ENCODE measurements at places on chromosomes 2 and 18.

DNA sequence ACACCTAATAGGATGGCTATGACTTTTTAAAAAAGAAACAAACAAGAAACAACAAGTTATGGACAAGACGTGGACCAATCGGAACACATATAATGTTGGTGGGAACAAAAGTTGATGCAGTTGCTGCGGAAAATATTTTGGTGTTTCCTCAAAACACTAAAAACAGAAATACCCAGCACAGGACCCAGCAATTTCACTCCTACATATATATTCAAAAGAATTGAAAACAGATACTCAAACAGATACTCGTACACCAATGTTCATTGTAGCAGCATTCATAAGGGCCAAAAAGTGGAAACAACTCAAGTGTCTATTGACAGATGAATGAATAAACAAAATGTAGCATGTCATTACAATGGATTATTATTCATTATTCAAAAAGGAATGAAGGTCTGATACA, 12.1 kb downstream of the CCDC141 start:
- no peak for DNase-seq

- DNase-seq = no peak
Observed at GRCh38 chr2:45570671-45571334, 40.3 kb downstream of the SRBD1 start.

DNA sequence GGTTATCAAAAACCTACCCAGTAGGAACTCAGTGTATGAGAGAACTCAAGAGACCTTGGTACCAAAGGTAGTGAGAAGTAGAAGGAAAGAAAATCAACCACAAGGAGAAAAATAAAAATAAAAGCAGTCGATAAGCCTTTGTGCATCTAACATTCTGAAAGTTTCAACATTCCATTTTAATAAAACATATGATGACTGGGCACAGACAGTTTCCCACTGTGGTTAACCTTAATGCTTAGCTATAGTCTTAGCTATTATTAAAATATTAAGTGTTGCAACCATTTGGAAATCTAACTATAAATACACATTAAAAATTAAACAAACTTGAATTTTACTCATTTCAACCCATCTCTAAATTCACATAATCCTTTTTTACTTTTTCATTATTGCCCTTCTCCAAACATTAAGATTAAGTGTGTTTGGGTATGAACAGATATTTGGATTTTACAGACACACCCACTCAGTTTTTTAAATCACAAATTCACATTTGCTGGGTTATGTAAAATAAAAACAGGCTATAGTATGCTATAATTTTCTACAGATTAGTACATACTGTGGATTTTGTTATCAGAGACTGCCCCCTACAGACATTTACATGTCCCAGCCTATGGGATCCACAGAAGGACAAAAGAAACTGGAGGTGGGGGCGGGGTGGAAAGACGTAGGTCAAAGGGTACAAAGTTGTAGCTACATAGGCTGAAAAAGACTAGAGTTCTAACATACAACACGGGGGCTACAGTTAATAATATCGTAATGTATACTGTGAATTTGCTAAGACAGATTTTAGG, 32.8 kb downstream of the SRBD1 start:
- DNase-seq = peak; percentile 21

- no peak for DNase-seq
Observed at GRCh38 chr2:190835303-190835930, 45.2 kb upstream of the GLS start.

GRCh38 chr2:241983571-241984270, 114.2 kb downstream of the RTP5 start:
- DNase-seq = no peak

- no peak for DNase-seq
Observed at GRCh38 chr2:239756790-239757760, 268.1 kb downstream of the NDUFA10 start.

GRCh38 chr2:215940645-215941184, 72.6 kb downstream of the MREG start:
- DNase-seq = no peak

DNA sequence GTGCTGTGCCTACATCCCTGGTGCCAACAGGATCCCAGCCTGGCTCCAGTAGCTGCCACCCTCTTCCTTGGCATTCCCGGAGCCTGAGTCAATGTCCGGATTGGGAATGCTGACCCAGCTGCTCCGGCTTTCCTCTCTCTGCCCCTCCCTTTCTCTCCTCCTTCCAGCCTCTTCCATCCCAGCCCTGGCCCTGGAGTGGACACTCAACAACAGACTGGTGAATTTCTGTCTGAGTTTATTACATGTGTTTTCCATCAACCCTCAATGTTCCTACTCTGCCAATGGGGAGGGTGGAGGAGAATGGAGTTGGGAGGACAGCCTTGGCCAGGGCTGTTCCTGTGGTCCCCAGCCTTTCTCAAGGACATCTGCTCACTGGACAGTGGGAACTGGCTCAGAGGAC, 917 bp upstream of the PRKAG3 start:
- no peak for DNase-seq

DNA sequence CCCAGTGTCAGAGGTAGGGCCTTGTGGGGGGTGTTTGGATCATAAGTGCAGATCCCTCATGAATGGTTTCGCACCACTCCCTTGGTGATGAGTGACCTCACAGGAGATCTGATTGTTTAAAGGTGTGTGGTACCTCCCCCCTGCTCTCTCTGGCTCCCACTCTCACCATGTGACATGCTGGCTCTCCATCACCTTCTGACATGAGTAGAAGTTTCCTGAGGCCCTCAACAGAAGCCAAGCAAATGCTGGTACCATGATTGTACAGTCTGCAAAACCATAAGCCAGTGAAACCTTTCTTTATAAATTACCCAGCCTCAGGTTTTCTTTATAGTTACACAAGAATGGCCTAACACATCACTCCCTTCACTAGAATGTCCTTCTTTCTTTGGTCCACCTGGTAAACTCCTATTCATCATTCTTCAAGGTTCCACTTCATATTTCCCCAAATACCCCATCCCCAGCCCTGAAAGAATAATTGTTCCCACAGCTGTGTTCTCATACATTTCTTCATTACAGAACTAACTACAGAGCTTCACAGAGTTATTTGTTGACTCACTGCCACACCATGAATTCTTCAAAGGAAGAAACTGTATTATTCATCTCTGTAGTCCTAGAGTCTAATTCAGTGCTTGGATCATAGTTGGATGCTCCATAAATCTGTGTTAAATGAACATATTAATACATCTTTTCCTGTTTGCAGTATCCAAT, 81.2 kb upstream of the STK17B start:
- no peak for DNase-seq

- no peak for DNase-seq
Observed at GRCh38 chr2:207253666-207254345, 88.1 kb upstream of the KLF7 start.

DNA sequence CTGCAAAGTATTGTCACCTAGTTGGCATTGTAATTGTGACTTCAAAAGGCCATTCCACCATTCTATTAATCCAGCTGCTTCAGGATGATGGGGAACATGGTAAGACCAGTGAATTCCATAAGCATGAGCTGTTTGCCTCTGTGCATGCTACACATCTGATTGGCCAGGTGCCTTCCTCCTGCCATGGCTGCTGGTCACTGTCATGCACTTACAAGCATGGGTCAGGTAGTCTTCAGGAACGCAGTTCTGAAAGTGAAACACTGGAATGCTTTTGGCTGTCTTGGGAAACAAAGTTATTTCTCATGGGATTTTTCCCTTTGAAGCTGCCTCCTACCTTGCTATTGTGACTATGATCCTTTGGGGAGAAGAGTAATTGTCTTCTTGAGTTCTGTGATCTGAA, 267.6 kb downstream of the GBX2 start:
- no peak for DNase-seq

- DNase-seq = no peak
Observed at GRCh38 chr2:168089200-168089599, 158.2 kb downstream of the STK39 start.

DNA sequence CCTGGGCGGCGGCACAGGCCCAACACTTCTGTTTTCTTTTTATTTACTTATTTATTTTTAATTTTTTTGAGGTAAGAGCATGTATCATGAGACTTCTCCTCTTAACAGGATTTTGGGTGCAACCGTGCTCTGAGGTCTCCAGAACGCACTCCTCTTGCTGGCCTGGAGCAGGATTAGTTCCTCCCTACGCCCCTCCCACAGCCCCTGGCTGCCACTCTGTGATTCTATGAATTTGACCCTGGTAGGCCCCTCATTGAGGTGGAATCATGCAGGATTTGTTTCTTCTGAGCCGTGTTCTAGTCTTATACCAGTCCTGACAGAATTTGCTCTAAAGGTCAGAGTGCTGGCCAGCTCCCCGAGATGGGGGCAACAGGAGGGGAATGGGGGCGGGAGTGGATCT, 106.5 kb upstream of the HS6ST1 start:
- DNase-seq = no peak

DNA sequence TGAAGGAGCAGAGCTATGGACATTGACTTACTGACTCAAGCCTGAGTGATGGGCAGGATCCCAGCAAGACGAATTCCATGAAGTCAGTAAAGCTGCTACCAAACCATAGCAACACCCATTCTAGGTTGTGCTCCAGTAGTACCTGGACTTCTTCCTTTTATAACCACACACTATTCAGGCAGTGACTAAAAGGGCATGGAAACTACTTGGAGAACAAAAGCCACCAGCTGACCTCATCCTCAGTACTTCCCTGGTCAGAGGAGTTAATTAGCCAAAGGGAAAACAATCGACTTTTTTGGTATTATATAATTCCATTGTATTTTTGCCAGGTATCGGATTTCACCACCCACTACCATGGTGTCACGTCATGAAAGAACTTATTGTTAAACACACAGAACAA, 237.1 kb downstream of the TTC32 start:
- no peak for DNase-seq

DNA sequence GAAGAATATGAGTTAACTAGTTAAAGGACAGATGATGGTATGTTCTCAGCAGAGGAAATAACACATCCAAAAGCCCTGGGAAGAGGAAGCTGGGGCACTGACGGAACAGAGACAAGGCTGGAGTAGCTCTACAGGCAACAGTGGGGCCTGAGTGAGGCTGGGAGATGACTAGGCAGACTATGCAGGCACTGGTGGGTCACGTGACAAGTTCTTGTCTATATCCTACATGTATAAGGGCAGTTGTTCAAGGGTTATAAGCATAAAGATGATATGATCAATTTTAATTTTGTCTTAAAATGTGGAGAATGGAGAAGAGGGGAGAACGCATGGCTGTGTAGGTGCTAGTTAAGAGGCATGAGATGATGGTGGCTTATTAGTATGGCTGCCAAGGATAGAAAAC, 68.6 kb downstream of the KCNS3 start:
- no peak for DNase-seq

GRCh38 chr18:51135795-51136194, 61.7 kb downstream of the MEX3C start:
- no peak for DNase-seq

DNA sequence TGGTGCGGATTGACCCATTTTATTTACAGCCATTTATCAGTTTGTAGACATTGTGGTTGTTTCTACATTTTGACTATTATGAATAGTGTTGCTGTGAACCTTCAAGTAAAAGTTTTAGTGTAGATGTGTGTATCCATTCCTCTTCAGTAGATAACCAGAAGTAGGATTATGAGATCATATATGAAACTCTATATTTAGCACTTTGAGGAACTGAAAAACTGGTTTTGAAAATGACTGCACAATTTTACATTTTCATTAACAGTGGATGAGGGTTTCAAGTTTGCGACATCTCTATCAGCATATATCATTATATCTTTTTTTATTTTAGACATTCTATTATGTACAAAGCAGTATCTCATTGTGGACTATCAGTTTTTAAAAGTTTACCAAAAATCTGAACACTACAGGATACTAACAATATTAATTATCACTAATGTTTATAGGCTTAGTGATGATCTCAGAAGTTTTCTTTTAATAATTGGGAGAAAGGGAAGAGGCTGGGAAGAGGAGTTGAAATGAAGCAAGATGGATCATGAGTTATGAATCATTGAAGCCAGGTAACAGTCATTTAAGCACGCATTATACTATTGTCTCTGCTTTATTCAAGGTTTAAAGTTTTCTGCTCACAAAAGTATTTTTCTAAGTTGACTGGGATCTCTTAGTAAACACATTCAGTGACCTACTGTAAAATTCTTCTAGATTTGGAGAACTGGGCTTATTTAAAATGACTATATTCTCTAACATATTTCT, 329.0 kb upstream of the LRATD1 start:
- DNase-seq = no peak

- DNase-seq = no peak
Observed at GRCh38 chr2:88036606-88037005, 19.0 kb downstream of the KRCC1 start.

GRCh38 chr2:10765461-10765860, 44.0 kb downstream of the ATP6V1C2 start:
- DNase-seq = no peak

- DNase-seq = no peak
Observed at GRCh38 chr18:24263050-24263449, 124.2 kb downstream of the CABYR start.

DNA sequence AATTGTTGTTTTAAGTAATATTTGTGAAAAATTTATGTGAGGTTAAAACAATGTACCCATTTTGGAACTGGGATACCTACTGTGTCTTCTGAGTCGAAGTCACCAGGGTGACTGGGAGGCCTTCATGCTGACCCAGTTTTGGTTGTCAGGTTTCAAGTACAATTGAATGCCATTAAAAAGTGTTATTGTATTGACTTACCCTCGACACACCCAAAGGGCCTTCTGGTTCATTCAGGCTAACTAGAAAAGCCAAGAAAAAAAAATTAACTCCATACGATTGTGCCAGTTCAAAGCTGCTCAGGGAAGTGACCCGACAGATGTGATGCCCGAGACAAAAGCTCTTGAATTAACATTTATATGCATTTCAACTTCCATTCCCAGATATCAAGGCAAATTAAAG, 190.0 kb downstream of the ST6GAL2 start:
- DNase-seq = no peak

DNA sequence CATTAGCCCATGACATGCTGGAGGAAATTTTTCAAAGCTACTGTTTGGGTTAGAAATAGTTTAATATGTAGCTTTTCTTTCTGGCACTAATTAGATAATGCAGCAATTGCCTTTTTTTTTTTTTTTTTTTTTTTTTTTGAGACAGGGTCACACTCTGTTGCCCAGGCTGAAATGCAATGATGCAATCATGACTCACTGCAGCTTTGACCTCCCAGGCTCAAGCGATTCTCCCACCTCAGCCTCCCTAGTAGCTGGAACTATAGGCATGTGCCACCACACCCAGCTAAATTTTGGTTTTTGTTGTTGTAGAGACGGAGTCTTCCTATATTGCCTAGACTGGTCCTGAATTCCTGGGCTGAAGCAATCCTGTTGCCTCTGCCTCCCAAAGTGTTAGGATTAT, 136.2 kb downstream of the SP100 start:
- no peak for DNase-seq

DNA sequence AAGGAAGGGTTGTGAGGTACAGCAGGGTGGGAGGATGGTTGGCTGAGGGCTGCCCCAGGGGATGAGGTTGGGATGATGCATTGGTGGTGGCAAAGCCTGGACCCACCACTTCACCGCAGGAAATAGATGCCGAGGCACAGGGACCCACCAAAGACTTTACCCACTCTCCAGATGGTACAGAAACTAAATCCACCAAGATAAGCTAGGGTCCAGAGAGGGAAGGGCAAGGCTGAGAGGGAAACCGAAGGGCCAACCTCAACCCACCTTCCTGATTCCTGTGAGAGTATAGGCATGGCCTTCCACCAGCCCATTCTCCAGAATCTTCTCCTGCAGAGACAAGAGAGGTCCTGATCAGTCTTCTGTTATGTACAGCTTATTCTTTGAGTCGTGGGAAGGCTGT, 18.1 kb downstream of the CAPN14 start:
- DNase-seq = no peak

- DNase-seq = no peak
Observed at GRCh38 chr18:47413327-47413726, 161.9 kb upstream of the SKOR2 start.

Measured in central memory CD4-positive, alpha-beta T cell (primary cell).